Stimulated activated CD4-positive, alpha-beta T cell treated with anti-CD3 and anti-CD28 coated beads, Interleukin-2, amount 100 ng/mL, for 48 hours (primary cell): ENCODE measurements at places on chromosomes 2 and 18.
A peak's percentile ranks its signal among the peaks of the same experiment; 100 is the strongest.

DNA sequence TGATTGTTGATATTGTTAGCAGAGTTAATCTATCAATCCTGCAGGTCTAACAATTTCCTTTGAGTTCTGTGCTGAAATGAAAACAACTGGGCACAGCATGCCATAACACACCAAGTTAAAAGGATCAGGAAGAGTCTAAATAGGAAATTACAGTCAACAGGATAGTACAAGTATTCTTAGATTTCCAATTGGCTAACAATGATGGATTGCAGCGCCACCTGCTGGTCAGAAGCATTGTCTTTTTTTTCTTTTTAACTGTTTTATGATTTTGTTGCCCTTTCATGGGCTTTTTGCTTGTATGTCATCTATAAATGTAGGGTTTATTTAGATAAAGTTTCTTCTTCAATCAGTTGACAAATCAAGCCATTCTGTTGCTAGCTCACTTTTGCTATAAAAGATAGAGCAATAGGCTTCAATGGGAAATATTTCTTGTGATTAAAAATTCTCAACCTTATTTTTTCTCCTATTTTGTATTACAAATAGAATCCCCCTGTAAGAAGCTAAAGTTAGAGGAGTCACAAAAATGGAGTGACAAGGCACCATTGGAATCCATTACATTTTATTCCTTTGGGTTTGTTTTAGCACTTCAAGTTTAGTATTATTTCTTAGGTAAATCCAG is 40.8 kb upstream of the RPRM start:
- DNase-seq = peak; percentile 54

- no peak for DNase-seq
Observed at GRCh38 chr18:2411381-2411960, 159.8 kb downstream of the METTL4 start.

DNA sequence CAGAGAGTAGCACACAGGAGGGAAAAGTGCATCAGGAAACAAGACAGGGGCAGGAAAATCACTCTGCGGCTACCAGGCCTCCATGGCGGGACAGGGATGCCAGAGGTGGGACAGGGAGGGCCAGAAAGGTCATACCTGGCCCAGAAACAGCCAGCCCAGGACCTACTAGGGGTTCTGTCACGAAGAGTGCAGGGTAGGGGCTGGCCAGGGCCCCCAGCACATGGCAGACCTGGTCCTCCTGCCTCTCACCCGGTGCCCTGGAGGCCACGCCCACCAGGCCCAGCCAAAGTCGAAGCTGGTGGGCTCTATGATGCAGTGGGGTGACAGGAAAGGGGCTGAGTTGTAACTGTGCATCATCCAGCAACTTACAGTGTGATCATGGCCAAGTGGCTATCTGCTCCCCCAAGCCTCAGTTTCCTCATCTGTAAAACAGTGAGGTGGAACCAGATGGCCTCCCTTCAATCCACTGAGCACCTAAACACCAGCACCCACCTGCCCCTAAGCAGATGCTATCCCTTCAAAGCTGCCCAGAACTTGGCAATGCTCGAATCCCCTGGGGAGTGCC is 10.6 kb downstream of the CYP26B1 start:
- DNase-seq = no peak

GRCh38 chr2:14614017-14614416 is 18.5 kb upstream of the LRATD1 start:
- DNase-seq = no peak

DNA sequence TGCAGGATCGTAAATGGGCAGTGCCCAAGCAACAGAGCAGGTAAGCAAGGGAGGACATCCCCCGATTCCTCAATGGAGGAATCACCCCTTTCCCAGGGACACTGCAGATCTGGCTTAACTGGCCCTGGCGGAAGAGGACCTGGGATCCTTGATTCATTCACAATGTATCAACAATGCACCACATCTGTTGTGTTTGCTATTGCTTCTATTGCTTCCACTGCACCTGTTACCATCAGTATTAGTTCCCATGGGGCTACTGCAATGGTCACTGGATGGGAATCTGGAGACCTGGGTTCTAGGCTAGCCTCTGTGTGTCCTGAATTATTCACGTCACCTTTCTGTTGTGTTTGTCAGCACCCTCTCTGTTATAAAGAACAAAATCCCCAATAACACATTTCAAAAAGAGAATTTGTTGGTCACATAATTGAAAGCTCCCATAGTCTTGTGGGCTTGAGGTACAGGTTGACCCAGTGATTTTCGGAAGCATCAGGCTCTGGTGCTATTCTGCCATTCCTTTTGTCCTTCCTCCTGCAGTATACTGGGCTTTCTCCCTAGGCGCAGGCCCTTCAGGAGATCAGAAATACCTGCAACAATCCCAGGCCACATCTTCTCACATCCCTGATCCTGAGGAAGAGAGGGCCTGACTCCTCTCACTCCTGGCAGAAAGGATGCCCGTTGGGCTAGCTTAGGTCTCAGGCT is 193.5 kb upstream of the GLI2 start:
- DNase-seq = no peak

DNA sequence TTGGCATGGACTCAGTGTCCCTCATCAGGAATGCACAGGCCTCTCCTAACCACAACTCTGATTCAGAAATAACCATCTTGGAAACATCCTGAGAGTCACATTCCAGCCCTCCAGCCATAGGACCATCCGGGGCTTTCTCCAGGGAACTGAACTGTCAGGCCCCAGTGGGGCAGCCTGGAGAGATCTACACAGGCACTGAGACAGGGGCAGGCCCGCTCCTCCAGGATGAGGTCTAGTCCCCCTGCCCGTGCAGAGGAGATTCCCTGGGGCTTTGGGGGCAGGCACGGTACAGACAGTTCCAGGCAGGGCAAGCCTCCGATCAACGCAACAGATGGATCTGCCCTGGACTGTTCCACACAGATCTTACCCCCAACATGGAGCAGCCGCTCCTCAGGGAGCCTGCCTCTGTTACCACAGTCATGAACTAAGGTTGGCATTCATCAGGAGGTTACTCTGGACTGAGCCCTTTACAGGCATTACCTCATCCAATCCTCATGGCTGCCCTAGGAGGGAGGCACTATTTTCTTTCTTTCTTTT is 12.0 kb downstream of the KCNK3 start:
- no peak for DNase-seq

- no peak for DNase-seq
Observed at GRCh38 chr2:217258170-217258569, 398.3 kb upstream of the TNP1 start.

- no peak for DNase-seq
Observed at GRCh38 chr2:224577541-224577940, 7.6 kb downstream of the CUL3 start.

- DNase-seq = no peak
Observed at GRCh38 chr2:1581965-1582625, 162.2 kb downstream of the PXDN start.

DNA sequence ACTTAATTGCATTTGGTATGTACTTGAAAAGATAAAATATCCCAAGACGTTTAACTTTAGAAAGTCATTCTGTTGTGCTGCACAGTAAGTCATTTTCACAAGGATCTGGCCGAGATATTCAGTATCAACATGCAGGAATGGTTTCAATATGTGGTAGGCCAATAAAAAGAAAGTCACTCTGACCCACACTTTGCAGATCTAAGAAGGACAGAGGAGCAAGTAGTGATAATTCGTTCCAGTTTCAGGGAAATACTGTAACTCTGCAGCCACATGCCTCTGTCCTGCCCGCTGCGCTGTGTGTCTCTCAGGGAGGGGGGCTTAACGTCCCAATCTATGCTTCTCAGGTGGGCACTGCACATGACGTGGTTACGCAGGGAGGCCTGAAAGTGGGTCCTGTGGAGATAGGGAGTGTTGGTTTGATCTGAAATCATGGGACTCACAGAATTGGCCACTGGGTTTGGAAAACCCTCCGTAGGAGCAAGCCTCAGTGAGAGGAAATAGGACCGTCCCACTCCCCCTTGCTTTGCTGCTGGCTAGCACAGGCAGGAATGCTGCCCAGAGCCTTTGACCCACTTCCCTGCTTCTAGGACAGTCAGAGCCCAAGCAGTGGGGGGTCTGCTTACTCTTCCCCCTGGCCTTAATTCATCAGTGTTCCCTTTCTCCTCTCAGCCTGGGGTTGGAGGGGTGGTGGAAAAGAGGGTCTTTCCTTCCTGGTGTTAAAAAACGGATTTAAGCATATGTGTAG is 314.7 kb upstream of the SPRED2 start:
- DNase-seq = no peak

DNA sequence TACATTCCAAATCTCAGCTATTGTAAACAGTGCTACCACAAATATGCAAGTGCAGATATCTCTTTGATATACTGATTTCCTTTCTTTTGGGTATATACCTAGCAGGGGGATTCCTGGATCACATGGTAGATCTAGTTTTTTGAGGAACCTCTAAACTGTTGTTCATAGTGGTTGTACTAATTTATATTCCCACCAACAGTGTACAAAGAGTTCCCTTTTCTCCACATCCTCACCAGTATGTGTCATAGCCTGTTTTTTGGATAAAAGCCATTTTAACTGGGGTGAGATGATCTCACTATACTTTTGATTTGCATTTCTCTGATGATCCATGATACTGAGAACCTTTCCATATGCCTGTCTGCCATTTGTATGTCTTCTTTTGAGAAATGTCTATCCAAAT is 6.3 kb upstream of the CCNT2 start:
- DNase-seq = no peak
